Type B pancreatic cell (in vitro differentiated cells): ENCODE measurements at places on chromosomes 4 and X.

DNA sequence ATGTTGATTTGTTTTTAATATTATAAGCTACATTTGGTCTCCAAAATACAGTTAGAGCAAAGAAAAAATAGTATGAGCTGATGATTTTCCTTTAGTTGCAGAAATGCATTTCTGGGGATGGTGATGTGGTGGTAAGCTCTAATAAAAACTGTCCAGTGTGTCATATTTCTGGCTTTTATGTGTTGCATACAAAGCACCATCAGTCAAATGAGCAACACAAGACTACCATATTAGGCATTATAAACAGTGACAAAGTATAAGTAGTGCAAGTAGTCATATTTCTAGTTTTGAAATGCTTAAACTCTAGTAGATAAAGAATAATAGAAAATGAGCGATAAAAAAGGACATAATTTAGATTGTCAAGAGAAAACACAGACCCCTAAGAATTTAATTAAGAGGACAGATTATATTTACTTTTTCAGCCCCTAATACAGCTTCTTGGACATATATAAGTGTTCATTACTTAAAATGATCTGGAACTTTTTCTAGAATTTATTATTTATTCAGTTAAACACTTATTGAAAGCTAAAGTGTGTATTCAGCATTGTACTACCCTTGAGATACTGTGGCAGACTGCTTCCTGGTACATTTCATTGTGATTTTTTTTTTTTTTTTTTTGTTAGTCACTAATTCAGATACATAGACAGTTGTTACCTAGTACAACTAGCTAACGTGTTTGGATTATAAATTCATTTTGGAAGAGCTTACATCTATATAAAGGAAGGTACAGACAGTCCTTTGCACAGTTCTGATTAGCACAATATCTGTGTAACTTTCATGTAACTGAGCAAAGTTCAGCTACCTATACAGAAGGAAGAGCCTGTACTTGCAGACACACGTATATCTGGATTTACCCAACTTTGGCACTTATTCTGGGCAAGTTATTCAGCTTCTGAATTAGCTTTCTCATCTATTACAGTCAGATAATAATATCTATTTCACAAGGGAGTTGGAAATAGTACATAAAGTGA, 22.3 kb downstream of the RAP1GDS1 start:
- DNase-seq, result no peak

DNA sequence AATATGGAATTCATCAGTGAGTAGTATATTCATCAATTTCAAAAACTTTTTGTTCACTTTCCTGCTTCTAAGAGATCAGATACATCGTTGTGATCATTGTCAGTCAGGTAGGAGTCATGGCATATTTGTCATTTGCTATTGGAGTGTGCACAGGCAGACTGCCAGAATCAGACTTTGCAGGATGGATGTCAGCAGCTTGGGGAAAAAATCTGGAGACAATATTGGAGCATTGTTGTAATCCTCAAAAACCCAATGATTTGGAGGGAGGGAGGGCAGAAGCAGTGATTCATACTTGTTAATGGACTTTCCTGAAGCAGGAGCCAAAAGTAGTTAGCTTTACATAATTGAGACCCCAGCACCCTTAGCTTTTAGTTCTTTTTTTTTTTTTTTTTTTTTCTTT, 59.6 kb upstream of the DRP2 start:
- DNase-seq, result no peak

- no peak for DNase-seq
Measured at GRCh38 chrX:134694333-134695322, 36.4 kb upstream of the PLAC1 start.

DNA sequence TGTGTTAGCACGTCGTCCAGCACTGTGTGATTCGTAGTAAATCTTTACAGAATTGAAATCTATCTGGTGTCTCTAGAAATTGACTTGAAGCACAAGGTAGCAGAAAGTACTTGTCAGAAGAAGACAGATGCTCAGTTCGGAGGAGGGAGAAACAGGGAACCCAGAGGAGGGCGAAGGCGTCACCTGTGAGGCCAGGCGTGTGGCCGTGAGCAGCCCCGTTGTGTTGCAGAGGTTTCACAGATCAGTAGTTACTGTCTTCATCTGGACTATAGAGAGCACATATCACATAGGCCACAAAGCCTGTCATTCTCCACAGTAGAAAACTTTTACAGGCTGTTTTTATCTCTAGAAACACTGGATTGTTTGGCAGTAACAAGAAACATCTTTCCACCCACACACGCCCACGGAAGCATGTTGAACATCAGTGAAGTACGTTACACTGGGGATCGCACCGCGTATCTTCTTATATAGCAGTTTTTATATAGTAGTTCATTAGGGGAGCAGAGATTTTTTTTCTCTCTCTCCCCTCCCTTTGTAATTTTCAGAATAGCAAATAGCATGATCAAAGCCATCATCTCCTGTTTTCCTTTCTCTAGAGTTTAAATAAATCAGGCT, 48.1 kb upstream of the TLR3 start:
- DNase-seq, result no peak

DNA sequence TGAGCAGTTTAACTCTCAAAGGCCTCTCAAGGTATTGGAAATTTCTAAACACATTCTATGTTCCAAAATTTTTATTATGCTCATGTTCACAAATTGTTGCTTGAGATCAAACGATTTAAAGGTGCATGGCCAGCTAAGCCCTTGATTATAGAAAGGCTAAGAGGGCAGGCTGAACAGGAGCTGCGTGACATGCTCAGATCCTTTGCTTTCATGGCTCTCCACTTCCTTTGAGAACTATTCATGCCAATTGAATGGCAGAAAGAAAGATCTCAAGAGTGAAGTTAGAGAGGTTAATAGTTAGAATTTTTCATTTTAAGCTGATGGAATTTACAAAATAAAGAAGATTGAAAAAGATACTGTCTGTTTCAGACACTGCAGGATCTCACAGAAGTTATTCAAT, 594 bp downstream of the LRIT3 start:
- DNase-seq, result no peak

- no peak for DNase-seq
Measured at GRCh38 chr4:5211282-5211839, 160.1 kb downstream of the STK32B start.

- no peak for DNase-seq
Measured at GRCh38 chr4:153156263-153156662, 48.0 kb upstream of the TRIM2 start.

- DNase-seq, result no peak
Measured at GRCh38 chrX:151973060-151973661, 1.3 kb downstream of the GABRE start.

DNA sequence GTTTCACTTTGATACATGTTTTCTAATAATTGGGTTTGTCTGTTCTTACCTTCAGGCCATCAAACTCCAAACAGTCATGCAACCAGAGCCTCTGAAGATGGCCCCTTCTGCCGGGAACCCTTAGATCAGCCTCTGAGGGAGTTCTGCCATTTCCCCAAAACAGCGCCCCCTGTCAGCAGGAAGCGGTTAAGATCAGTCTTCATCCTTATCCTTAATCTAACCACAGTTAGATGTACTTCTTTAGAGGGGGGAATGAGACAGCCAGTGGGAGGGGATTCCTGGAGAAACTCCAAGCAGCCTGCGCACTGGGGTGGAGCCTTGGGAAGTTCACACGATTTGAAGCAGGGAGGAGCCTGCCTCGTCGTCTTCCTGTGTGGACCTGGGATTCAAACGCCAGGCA, 185.4 kb downstream of the INPP4B start:
- no peak for DNase-seq

DNA sequence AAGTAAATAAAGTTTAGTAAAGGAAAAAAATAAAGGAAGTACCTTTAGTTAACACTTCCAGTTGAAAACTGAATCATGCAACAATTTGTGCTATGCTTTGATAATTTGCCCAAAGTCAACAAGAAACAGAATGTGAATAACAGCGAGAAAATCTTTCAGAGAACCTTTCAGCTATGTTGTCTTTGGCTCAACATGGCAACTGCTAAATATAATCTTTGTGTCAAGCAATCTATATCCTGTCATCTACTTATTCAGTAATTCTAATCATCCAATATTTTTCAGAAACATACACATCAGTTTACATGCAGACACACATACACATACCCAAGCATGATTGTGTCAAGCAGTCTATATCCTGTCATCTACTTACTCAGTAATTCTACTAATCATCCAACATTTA, 136.0 kb upstream of the PABPC4L start:
- DNase-seq, result no peak

GRCh38 chr4:3660086-3660927, 105.9 kb upstream of the ADRA2C start:
- DNase-seq, result no peak

DNA sequence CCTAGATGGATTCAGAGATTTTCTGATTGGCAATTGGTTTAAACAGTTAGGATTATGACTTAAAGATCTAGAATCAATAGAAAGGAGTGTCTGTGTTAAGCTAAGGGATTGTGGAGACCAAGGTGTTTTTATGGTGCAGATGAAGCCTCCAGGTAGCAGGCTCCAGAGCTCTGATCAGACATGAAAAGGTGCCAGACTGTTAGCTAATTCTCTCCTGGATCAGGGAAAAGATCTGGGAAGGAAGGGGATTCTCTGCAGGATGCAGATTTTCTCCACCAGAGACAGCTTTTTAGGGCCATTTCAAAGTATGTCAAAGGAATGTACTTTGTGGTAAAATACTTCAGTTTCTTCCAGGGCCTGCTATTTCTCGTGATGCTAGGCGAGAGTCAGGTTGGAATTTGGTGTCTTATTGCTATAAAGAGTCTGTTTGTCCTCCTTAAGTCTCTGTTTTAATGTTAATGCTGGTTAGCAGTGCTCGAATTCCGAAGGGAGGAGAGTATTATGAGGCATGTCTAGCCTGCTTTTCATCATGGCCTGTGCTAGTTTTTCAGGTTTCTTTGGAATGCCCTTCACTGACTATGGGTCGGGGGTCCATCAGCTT, 12.0 kb upstream of the GPR78 start:
- DNase-seq, result no peak

DNA sequence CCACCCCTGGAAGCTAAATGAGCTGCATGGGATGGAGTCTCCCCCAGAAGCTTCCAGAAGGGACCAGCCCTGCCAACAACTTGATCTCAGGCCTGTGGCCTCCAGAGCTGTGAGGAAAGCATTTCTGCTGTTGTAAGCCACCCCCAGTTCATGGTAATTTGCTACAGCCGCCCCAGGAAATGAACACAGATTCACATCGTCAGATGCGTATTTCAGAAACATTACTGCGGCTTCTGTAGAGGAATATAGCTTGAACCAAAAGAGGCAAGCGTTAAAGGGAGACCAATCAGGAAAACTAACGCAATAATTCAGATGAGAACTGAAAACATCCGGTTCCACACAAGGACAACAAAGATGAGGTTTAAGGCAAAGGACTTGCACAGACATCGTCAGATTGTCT, 128.4 kb upstream of the TBL1X start:
- no peak for DNase-seq

DNA sequence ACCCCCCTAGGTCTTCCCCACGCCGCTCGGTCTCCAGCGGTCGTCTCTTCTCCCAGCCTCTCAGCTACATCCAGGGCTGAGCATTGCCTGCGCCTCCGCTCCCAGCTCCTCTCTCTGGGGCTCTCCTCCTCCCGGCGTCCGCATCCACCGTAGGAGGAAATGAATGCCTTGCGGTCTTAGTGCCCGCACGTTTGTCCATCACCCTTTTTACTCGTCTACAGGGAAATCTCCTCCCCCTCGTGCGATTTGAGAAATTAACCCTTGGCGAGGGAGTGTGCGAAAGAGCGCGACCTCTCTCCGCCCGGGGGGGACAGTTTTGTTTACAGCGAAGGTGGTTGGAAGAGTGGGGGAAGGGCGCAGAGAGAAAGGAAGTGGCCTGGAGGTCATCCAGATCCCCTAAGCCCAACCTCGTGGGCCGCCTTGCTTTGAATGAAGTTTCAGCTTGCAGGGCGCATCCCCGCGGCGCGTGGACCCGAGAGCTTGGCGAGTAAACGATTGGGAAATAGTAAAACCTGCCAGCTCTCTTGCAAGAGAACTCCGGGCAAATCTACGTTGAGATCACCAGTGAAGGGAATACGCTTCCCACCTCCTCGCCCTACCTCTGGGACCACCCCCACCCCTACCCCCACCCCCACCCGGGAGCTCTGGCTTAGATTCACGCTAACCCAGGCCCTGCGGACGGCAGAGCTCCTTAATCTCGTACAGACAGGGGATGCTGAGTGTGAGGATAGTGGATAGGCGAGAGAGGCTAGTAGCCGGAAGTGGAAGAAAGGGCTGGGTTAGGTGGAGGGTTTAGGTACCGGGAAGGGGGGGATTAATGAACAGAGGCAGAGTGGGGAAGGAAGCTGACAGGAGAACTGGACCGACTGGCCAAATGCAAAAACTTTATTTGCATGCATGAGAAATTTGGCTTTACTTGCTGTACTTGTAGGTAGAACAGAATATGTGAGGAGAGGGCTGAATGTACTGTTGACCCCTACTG, at the start of gene ELOVL6:
Gene ELOVL6, minus strand, starts transcription at position 181 of the 982 bp plus-strand sequence. CDS start 280 bp downstream, outside the sequence.
- DNase-seq, result peak; percentile 77

DNA sequence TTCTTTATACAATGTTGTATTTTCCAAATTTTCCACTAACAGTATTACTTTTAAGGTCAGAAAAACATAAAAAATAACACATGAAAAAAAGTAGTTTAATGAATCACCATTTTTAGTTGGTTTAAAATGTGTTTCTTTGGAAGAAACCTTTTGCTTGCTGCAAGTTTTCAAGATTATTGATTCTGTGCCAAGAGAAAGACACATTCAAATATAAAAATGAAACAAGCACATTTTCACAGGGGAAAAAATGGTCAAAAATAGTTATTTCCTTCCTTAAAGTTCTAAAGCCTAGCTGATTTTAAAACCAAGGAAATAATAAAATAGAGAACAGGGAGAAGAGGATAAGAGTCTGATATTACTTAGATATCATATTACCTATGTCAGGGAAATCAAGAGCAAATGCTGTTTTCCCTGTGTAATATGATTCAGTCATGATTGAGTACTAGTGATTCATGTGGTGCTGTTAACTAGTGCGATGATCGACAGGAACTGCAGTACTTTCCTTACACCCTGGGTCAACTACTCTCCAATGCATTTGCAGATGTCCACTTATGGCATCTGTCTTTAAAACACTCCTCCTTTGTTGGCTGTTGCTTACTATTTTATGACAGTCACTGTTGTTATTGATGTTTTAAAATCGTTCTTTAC, 103.8 kb downstream of the CAMK2D start:
- no peak for DNase-seq

- no peak for DNase-seq
Measured at GRCh38 chr4:574346-575161, 1.5 kb downstream of the TMEM271 start.

DNA sequence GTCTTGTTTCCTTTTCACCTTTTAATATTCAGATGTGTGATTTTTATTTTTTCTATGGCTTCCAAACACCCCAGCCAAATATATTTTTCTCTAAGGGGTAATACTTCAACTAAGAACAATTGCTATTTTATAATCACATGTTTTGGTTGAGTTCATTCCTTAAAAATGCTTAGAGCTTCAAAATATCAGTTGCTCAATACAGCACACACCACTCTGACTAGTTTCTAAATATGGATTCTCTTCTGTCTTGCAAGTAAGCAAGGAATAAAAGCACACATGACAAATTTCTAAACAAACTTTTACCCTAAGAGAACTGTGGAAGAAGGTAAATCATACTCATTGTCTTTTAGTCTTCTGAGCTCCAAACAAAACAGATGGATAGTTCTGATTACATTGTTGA, 27.2 kb downstream of the ANTXR2 start:
- DNase-seq, result no peak
